Right lobe of liver (tissue), 6 donors: ENCODE measurements at places on chromosomes 1 and 21. TPM values are rescaled to one million over a fixed set of nuclear protein-coding genes. Genes with fewer than 3 reads are reported as not detected.

Gene HJV
- 119 TPM for total RNA-seq

- H3K36me3 ChIP-seq: no peaks in the 10 kb centered on the region
- H3K27ac ChIP-seq: no peak overlapping the region
- DNase-seq: no peak
- H3K4me1 ChIP-seq: no peaks in the 10 kb centered on the region
- H3K4me3 ChIP-seq: no peak overlapping the region
These were observed 15.3 kb upstream of the LDLRAP1 start for GRCh38 chr1:25527946-25528595.

Gene CD48
- total RNA-seq: 0.68 TPM

Gene PTGFR
- total RNA-seq: 1.1 TPM

Gene RIPK4
- total RNA-seq: 13.6 TPM

DNA sequence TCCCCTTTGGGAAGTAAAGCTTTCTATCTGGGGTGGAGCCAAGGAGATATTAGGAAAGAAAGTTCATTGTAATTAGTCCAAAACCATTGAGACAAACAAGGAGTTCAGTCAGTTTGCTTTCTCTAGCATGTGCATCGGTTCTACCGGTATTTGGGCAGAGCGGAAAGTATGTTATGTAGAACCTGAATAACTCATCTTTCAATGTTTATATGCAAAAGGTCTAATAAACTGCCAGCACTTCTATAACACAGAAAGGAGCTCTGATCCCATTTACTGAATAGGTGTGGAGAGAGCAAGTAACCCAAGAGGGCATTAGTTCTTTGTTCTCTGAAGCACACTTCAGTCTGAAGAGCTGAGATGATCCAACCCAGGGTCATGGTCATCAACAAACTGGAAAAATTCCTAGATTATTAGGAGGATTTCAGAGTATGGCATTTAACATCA, 3.5 kb downstream of the TGFB2 start:
- DNase-seq: no peak
- no peak overlapping the region for H3K4me3 ChIP-seq
- H3K36me3 ChIP-seq: no peaks in the 10 kb centered on the region
- H3K4me1 ChIP-seq: no peaks in the 10 kb centered on the region
- no peak overlapping the region for H3K27ac ChIP-seq
- no peaks in the 10 kb centered on the region for H3K27me3 ChIP-seq

Gene RHD
- 0.58 TPM for total RNA-seq

Gene PTGFRN
- 18.1 TPM for total RNA-seq

Gene GPR161
- total RNA-seq: 0.49 TPM

Gene OR2L2
- not detected for total RNA-seq

Gene CD84
- total RNA-seq: 2.9 TPM

Gene ICOSLG
- total RNA-seq: 1.1 TPM

GRCh38 chr1:6144647-6145395, 35.3 kb downstream of the CHD5 start:
- no peak for DNase-seq
- H3K36me3 ChIP-seq: no peaks in the 10 kb centered on the region
- no peaks in the 10 kb centered on the region for H3K27me3 ChIP-seq
- H3K27ac ChIP-seq: no peak overlapping the region
- no peak overlapping the region for H3K4me3 ChIP-seq

DNA sequence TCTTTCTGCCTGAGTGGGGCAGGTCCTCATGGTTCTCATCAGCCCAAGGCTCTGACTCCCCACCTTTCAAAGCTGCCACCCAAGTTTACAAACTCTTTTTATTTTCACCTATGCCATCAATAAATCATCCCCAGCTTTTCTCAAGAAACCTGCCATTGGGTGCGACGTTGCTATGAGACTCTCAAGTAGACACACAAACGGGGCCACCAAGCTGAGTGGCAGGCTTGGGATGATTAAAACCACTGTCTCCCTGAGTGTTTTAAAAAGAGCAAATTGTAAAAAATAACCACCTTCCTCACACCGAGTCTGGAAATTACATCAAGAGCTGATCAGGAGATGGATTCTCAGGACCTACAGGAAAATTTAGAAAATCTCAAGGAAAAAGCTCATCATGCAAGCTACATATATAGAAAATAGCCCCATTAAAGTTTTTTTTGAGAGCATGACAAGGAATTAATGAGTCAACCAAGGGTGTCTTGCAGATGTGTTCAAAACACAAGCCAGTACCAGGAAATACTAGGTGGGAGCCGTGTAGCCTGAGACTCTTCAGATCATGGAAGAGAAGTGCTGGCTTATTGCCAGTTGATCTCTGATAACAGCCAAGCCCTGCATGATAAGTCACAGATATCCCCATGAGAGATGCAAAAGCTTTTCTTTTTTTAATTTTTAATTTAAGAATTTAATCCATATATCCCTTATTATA, 158.4 kb upstream of the BACE2 start:
- H3K4me1 ChIP-seq: no peaks in the 10 kb centered on the region
- no peak overlapping the region for H3K27ac ChIP-seq
- no peaks in the 10 kb centered on the region for H3K36me3 ChIP-seq
